ENCODE measurements at places on chromosomes 12 and 14.

- DNase-seq = no peak
These were observed 18.3 kb downstream of the AEBP2 start for GRCh38 chr12:19457561-19457960.

DNA sequence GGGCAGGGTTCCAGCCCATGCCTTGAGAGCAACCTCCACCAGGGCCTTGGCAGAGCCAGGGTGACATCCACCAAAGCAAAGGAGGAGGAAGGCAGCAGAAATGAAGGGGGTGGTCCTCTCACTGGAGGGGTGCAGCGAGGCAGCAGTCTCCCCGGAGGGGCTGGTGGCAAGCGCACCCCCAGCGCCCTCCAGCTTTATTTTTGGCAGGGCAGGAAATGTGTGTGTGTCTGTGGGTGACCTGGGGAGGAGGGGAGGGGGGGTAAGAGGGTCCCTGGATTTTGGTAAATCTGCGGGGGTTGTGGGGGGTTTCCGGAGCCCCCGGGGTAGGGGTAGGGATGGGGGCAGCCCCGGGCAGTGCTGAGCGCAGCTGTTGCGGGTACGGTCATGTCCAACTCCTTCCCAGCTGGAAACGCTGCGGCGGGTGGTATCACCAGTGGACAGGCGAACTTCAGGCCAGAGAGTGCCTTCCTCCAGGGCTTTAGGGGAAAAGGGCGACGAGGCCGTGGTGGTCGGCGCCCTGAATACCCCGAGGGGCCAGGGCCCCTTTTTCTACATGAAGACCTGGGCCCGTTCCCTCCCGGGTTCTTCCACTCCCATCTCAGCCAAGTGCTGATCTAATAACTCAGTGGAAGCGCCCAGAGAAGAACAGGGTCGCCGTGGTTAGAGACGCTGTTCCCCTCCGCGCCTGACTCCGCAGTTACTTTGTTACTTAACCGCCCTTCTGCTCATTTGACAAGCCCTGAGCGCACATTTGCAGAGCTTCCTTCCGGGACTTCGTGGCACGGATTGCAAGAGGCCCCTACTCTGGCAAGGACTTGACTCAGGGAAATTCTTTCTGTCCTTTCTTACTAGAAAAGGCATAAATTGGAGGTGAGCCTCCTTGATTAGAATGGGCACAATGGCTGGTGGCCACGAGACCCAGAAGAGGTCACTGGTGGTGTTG lies 55.2 kb downstream of the FOS start:
- DNase-seq = no peak

DNA sequence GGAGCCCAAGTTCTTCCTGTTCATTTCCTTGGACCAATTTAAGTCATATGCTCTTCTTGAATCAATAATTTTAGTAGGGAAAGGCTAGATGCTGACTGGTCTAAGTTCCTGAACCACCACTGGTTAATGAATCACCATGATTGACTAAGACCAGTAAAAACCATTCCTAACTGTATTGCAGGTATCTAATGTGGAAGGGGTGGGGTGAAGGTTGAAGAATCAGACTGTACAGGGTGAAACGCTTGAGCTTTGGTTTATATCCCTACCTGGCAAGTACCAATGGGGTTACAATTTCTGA lies 100.1 kb downstream of the DYRK2 start:
- DNase-seq = no peak

DNA sequence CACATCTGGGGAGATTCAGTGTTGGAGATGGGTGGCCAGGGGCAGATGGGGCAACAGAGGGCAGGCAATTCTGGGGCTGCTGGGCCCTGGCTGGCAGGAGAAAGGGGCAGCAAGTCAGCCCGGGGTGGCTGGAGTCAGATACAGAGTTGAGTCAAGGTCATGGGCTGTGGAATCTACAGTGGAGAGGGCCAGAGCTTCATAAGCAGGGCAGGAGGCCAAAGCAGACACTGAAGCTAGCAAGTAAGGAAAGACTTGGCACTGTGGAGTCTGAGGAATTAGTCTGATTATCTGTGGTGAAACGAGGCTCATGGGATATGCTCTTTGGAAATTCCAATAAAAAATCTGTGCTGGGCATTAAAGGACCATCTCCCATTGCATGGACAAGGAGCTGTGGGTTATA lies 95.5 kb downstream of the TMX1 start:
- no peak for DNase-seq

DNA sequence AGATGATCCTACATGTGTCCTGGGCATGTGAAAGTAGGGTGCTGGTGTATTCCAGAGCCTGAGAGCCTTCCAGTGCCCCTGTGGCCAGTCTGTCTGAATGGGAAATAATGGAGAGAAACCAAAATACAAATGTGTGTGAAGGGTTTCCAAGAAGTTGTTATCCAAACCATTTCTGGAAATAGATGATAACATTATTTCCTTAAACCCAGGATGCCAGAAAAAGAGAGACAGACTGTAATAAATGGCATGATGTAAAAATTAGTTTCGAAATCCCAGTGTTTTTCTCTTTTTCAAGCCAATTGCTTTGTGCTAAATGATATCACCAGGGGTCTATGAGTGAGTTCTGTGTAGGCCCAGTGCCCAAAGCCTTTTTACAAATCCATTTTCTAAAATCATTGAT lies 175.3 kb downstream of the PHLDA1 start:
- DNase-seq = no peak

GRCh38 chr12:39780913-39781446 lies 161.4 kb upstream of the ABCD2 start:
- DNase-seq = no peak

- no peak for DNase-seq
These were observed 16.9 kb downstream of the SLC48A1 start for GRCh38 chr12:47789712-47790489.

DNA sequence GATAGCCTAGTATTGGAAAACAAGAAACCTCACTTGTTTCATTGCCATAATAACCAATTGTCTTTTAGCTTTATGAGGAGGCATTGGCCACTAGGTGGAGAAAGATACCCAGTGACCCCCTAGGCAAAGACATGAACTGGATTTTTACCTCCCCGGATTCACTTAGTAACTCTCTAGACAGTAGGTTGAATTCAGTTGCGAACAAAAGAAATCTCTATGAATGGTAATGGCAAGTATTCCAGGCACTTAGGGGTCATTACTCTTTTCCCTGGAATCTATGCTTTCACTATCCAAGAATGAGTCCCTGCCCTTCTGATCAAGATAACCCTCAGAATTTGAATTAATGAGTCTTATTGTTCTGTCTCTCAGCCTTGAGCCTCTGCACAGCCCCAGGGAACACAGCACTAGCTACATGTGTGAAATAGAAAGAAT lies 29.5 kb upstream of the RHOJ start:
- DNase-seq = peak; percentile 43

GRCh38 chr12:40229690-40230651 lies 5.2 kb downstream of the LRRK2 start:
- no peak for DNase-seq

- DNase-seq = no peak
These were observed 120.3 kb upstream of the PLEKHG7 start for GRCh38 chr12:92582475-92582874.

DNA sequence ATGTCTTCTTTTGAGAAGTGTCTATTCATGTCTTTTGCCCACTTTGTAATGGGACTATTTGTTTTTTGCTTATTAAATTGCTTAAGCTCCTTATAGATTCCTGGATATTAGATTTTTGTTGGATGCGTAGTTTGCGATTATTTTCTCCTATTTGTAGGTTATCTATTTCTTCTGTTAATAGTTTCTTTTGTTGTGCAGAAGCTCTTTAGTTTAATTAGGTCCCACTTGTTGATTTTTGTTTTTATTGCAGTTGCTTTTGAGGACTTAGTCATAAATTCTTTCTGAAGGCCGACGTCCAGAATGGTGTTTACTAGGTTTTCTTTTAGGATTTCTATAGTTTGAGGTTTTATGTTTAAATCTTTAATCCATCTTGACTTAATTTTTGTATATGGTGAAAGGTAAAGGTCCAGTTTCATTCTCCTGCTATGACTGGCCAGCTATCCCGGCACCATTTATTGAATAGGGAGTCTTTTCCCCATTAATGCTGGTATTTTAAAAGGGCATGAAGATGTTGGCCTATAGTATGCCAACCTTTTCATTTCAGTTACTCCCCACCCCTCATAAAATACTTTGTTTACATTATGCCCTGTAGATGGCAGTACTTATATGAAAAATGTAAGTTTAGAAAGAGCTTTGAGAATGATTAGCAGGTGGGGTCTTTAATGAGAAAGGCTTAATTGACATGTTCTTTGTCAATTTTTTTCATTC lies 62.9 kb upstream of the PSMA6 start:
- DNase-seq = no peak

DNA sequence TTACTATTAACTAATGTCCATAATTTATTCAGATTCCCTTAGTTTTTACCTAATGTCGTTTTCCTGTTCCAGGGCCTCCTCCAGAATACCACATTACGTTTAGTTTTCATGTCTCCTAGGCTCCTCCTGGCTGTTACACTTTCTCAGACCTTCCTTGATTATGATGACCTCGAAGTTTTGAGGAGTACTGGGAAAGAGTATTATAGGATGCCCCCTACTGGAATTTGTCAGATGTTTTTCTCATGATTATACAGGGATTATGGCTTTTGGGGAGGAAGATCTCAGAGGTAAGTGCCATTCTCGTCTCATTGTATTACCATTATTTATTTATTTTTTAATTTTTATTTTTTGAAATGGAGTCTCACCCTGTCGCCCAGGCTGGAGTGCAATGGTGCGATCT lies 17.7 kb upstream of the C1S start:
- DNase-seq = peak; percentile 49

GRCh38 chr14:24993631-24994030 lies 56.3 kb downstream of the STXBP6 start:
- no peak for DNase-seq

DNA sequence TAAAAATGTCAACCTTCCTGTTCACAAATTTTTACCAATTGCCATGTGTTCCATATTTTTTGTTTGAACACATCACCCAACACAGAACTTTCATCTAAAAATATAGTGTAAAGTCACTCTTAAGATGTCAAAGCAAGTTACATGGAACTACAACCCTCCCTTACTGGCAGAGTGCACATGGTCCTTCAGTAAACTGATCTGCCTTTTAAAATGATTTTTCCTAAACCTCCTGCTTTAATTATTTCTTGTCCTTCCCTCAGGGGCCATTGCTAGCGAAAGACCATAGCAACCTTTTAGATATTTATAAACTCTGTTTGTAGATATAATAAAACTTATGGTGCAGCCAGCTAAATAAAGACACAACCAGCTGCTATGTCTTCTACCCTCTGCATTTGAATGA lies 255.2 kb upstream of the FAR2 start:
- no peak for DNase-seq

GRCh38 chr12:117127933-117128823 lies 29.0 kb upstream of the TESC start:
- no peak for DNase-seq

DNA sequence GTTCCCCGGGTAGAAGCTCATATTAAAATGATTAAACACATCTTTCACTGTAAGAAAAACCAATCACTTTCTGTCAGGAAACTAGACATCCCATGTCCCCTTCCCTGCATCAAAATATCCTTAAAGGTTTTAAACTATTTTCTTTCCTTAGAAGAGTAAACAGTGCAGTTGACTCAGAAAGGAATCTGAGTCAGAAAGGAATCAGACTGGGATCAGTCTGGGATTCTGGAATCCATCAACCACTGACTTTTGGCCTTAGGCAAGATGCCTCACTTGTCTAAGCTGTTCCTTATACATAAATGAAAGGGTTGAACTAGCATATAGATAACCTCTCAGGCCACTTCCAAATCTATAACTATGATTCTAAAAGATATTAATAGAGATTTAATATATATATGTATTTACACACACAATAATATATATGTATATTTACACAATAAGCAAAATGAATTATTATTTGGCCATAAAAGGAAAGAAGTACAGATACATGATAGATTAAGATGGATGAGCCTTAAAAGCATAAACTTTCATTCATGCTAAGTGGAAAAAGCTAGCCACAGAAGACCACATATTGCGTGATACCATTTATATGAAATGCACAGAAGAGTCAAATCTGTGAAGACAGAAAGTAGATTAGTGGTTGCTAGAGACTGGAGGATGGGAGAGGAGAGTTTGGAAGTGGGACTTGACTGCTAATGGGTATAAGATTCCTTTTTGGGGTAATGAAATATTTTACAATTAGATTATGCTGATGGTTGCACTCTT lies 114.4 kb downstream of the SLC38A1 start:
- DNase-seq = peak; percentile 91
